ENCODE measurements at places on chromosomes 4 and X.

GRCh38 chrX:53281321-53281822 is at the start of gene IQSEC2:
TSS of gene IQSEC2 (minus strand) at chrX:53281584.
- DNase-seq: no peak

GRCh38 chr4:106494066-106494465 is 125.5 kb upstream of the GIMD1 start:
- no peak for DNase-seq

GRCh38 chr4:27692868-27693634 is 832.4 kb downstream of the STIM2 start:
- no peak for DNase-seq

GRCh38 chrX:129445436-129445835 is 77.9 kb downstream of the SMARCA1 start:
- DNase-seq: no peak

GRCh38 chr4:184765473-184766340 is 31.8 kb upstream of the CENPU start:
- no peak for DNase-seq

GRCh38 chrX:16604337-16604736 is 45.6 kb upstream of the S100G start:
- no peak for DNase-seq

- DNase-seq: no peak
Measured at GRCh38 chrX:50586407-50586806, 115.8 kb upstream of the DGKK start.

DNA sequence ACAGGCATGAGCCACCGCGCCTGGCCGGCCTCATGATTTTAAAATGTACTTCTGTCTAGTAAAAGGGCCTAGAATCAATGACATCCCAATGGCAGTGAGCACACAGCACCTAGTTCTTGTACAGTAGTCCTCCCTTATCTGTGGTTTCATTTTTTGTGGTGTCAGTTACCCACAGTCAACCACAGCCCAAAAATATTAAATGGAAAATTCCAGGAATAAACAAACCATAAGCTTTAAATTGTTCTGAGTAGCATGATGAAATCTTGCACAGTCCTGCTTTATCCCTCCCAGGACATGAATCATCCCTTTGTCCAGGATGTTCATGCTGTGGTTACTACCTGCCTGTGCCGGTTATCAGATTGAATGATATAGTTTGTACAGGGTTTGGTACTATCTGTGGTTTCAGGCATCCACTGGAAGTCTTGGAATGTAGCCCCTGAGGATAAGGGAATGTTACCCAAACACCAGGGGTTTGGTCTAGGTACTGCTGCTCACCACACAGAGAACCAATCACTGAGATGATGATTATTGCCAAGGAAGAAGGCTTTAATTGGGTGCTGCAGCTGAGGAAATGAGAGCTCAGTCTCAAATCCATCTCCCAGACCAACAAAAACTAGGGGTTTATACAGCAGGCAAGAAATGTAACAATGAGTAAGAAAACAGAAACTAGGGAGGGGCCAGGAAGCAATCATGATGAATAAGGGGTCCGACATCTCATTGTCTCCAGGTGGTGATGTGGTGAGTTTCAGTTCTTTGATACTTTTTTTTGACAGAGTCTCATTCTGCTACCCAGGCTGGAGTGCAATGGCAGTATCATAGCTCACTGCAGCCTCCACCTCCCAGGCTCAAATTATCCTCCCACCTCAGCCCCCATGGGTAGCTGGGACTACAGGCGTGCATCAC is 16.2 kb upstream of the FHL1 start:
- DNase-seq: no peak

GRCh38 chrX:78452356-78452755 is 124.9 kb upstream of the CYSLTR1 start:
- DNase-seq: no peak

DNA sequence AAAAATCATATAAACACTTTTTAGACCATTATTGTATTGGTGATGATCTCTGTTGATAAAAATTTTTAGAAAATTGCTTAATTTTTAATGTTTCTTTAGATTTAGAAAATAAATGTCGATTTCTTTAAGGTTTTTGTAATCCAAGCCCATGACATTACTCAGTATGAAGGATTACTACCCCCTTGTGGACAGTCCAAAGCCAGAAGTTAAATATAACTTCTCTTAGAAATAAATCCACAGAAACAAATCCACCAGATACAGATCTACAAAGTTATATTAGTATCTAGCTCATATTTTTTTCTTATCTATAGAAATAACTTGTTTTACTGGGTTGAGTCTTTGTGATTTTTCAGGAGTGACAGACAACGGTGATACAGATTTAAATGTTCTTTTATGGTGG is 18.9 kb downstream of the TIFA start:
- no peak for DNase-seq

- no peak for DNase-seq
Measured at GRCh38 chr4:187135878-187136277, 412.2 kb upstream of the FAT1 start.

DNA sequence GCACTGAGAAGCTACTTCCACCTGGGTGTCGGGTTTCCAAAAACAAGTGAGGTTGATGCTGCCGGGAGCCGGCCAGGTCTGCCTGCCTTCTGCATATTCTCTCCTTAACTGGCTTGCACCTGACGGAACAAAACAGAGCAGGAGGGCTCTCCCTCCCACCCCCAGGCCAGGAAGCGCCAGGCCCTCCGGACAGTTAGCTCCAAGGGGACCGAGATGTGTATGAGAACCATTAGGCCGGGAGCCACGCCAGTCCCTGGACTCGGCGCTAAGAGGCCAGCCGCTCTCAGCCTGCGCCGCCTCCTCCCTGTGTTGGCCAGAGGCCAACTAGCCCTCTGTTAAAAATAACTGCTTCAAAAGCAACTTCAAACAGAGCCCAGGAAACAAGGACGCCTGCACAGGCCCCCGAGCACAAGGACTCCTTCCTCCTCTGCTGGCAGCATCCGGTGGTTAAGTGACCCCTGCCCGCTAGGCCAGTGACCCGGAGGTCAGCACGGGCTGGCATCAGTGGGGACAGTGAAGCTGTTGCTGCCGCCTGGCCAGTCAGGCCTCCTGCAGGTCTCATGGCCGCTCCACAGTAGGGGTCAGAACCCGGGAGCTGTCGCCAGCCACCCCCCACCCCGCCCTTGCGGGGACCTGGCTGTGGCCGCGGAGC is 107.9 kb downstream of the ABLIM2 start:
- no peak for DNase-seq

DNA sequence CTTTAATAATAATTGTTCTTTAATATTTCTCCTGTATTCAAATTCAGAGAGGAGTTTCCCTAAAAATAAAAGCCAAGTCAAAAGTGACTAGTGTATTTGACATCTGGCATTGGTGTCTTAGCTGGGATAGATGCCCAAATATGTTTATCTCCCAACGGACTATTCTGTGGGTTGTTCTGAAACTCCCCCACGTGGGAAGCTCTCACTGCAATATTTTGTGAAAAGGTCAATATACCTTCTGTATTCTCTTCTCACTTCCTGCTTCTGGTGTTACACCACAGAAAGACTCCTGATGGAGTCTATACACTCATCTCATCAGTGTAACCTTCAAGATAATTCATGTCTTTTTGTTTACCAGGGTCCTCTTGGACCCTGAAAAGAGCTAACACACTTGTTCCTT is 2052.8 kb upstream of the TENM3 start:
- no peak for DNase-seq
